CD4-positive, alpha-beta T cell treated with Interleukin-15 for 1 hour (primary cell): ENCODE measurements at places on chromosomes 16 and 17.

DNA sequence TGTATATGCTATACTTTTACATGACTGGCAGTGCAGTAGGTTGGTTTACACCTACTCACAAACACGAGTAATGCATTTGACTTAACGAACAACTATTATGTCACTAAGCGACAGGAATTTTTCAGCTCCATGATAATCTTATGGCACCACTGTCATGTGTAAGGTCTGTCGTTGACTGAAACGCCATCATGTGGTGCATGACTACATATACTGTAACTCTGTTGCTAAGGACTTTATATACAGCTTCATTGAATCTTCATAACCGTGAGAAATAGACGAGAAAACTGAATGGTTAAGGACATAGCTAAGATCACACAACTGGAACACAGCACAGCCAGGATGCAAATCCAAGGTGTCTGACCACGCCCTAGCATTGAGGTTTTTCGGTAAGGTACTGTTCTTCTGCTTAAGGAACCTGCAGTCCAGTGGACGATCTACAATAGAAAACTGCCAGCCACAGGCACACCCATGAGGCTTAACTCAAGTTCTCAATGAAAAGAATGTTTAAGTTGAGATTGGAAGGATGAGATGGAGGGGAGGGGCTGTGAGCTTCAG, 3.3 kb downstream of the CFAP20 start:
- no peak for DNase-seq

- no peak for DNase-seq
These were observed 59.6 kb upstream of the ADCY9 start for GRCh38 chr16:4175849-4176248.

DNA sequence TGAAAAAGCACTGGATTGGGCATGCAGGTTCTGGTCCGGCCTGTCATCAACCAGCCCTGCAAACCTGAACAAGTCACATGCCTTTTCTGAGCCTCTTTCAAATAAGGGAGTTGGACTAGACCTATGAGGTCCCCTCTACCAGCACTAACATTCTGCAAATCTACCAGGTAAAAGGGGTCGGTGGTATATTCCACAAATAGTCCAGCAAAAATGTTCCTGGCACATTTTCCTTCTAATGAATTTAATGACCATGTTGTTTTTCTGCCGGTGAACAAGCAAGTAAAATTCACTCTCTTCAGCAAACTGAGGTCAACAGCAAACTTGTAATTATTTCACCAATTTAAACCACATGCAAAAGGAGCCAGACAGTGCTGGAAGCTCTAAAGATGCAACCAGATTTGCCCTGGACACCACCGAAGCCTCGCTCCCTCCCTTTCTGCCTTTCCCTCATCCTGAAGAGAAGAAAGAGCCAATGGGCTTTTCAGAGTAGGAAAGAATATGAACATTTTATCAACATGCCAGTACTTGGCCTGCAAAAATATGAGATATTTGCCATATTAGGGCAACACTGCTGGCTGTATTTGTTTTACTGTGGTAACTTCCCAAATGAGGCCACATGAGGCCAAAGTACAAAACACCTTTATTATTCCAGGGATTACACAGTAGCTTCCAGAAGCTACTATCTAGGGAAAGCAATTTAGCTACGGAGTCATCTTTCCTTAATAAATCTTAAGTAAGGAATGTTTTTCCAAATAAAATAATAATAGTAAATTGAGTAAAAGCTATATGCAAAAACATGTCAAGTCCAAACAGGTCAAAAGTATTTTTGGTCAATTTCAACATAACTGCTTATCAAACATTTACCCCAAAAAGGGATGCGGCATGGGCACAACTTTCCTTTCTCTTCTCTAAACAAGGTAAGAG, 45.0 kb downstream of the USP31 start:
- no peak for DNase-seq

- DNase-seq: no peak
These were observed 52.3 kb upstream of the MRTFB start for GRCh38 chr16:14018851-14019250.

DNA sequence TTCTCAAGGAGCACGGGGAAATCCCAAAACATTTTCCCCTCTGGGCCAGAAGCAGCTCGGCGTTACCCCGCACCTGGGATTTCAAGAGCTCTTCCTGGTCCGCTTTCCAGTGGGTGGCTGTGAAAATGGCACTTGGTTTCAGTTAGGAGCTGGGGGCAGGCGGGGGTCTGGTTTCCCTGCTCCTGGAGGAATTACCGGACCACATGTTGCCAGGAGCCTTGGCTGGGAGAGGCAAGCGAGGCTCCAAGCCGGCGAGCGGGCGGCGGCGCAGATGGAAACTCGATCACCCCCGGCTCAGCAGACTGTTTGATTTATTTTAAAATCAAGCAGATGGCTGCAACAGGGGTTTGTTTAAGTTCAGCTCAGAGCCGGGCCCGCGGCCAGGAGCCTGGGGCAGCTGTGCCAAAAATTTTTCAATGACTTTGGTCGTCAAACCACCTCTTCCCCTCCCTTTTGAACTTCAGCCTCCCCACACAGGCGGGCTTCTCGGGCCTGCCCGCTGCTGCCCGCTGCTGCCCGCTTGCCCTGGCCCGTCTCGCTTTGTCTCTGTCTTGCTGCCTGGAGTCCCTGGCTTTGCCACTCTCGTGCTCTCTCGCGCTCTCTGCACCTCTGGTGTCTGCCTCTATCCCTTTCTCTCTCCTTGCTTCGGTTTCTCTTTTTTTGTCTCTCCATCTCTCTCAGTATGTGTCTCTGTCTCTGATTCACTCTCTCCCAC, 108.0 kb upstream of the CIBAR2 start:
- no peak for DNase-seq

GRCh38 chr16:57889960-57890751, 80.8 kb downstream of the CNGB1 start:
- no peak for DNase-seq

- no peak for DNase-seq
These were observed 17.3 kb downstream of the XYLT1 start for GRCh38 chr16:17453364-17454038.

DNA sequence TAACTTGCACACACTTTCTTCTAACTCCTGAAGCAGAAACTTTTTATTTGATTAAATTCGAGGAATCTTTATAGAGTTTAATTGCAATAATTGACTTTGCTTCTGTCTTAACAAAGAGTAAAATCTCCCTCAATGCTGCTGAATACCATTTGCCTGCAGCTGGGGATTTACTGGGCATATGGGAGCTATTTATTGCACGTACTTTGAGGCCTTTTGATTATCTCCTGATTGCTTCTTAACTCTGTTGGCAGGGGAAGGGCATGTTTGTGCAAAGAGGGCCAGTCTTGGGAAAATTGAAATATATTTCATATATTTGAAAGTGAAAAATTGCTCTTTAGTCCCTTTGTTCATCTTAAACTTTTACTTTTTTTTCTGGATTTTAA, 156.8 kb upstream of the CHMP6 start:
- DNase-seq: no peak

- DNase-seq: no peak
These were observed 1.1 kb upstream of the GIT1 start for GRCh38 chr17:29590411-29591145.

- no peak for DNase-seq
These were observed 11.3 kb downstream of the MCRIP1 start for GRCh38 chr17:81821603-81822311.

GRCh38 chr17:78753316-78754250, 28.5 kb downstream of the CYTH1 start:
- DNase-seq: peak; percentile 69

- no peak for DNase-seq
These were observed 6.1 kb upstream of the KRT31 start for GRCh38 chr17:41403404-41404023.

- DNase-seq: no peak
These were observed 151.9 kb upstream of the GSE1 start for GRCh38 chr16:85461022-85461813.

- DNase-seq: peak; percentile 2
These were observed 356.8 kb downstream of the SEC14L1 start for GRCh38 chr17:77497578-77497934.

DNA sequence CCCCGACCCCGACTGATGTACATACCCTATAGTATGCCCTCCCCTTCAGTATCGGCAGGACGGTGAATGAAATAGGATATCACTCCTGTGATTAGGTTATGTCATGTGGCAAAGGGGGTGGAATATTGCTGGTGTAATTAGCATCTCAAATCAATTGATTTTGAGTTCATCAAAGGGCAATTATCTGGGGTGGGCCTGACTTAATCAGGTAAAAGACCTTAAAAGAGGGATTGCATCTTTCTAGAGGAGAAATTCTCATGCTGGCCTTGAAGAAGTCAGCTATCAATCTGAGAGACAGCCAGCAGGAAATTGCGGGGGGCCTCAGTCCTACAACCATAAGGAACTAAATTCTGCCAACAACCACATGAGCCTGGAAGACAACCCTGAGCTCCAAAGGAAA, 10.3 kb downstream of the TRIM25 start:
- no peak for DNase-seq

GRCh38 chr17:20225162-20226115, 216.3 kb downstream of the SPECC1 start:
- DNase-seq: no peak

DNA sequence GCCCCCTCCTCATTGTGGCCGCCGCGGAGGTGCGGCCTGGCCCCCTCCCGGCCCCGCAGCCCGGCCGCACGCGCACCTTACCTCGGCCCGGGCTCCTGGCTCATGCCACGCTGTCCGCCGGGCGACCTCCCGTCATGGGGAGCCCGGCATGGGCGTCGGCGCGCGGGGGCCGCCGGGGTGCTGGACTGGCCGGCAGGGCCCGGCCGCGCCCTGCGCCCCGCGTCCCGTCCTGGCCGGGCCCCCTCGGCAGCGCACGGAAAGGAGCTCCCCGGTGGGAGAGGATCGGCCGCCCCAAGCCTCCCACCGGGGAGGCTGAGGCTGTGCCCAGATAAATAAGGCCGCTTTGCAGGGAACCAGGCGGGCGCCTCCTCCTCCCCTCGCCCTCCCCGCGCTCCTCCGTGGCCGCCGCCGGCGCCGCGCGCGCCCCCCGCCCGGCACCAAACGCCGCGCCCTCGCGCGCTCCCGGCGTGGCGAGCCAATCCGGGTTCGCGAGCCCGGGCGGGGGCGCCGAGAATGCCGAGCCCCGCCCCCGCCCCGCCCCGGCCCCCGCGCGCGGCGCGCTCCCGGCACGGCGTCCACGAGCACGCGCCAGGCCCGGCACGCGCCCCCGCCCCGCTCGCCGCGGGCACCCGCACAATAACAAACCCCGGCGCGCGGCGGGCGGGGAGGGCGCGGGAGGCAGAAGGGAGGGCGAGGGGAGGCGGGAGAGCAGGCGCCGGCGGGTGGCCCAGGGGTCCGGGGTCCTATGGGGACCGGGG, at the start of gene FBXL16:
Gene FBXL16 (minus strand): TSS at position 371 of the 758 bp plus-strand sequence. CDS start 8,396 bp downstream, outside the sequence.
- no peak for DNase-seq

- DNase-seq: no peak
These were observed 18.4 kb downstream of the MIEF2 start for GRCh38 chr17:18278867-18279266.

GRCh38 chr16:73049091-73049490, 1.2 kb upstream of the ZFHX3 start:
- no peak for DNase-seq

DNA sequence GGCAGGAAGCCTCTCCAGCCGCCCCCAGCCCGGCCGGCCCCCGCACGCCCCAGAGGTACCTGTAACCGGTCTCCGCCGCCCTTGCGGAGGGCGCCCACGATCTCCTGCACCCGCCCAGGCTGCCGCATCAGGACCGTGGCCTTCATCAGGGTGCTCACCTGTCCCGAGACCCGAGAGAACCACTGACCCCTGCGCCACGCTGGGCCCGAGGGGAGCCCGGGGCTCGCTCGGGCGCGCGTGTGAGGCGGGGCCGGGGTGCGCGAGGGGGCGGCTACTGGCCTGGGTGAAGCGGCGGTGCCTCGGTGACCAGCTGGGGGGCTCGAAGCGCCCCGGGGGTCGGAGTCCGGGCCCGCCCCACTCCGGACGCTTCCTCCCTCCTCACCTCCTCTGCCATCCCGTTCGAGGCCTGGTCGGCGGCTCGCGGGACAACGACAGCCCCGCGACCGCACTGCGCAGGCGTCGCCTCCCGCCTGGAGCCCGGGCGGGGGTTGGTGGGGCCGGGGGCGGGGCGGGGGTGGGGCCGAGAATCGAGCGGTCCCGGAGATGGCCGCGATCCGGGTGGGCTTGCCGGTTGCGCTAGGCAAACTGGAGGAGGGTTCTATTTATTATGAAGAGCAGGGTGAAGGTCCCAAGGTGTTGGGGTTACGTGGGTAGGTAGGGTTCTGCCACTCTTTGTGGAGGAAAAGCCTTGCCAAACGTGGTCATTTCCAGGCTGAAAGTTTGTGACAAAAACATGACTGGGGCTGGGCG, at the start of gene NT5C3B:
Gene NT5C3B (minus strand): TSS at position 433 of the 750 bp plus-strand sequence. CDS start 39 bp downstream, at position 394.
- DNase-seq: peak; percentile 55

DNA sequence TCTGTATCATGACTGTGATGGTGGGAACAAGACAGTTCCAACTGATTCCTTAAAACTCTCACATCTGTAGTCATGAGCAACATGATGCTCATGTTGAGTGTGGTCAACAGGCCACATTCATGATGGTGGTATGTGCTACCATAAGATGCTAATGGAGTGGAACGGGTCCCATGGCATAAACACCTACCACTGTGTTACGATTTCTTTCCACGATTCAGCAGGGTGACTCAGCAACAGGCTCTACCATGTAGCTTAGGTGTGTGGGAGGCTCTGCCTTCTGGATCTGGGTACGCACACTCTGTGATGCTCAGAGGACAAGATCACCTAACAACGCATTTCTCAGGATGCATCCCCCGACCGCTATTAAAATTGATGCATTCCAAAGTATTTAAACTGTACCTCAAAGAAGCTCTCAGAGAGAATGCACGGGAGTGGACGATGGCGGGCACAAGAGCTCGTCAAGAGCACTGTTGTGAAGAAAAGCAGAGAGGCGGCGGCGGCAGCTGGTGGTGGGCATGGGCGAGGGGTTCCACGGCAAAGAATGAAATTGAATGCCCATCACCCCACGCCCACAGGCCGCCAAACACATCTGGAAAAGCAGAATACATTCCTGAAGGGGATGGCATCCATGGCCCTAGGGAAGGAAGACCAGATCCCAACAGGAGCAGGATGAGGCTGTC, 133.3 kb downstream of the ZNF778 start:
- no peak for DNase-seq

DNA sequence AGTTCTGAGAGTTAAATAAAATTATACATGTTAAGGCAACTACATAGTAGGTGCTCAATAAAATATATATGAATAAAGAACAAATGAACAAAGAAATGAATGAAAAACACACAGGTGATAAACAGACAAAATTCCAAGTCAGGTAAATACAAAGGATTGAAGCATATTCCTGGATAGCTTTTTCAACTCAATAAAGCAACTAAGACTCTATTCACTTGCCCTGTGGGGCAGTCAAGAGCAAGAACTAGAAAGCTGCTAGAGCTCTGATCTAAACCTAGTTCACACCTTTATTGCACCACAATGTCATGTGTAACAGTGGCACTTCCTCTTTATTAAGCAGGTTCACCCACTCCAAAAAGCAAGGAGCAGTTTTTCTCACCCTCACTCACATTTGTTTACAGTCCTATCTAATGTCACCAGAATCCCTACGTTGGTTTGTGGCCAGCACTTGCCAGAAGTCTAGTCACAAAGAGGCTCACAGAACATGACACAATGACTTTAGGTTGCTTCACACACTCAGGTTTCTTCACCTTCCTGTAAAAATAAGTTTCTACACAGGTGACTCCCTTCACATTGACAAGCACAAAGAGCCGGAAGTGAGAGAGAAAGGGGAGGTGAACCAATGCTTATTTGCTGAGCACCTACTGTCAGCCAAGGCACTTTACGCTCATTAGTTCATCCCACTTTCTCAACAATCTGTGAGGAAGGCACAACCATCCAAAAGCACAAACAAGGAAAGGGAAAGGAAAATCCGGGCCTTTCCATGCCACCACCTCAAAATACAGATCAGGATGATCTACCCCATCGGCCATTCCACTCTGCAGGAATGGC, 70.8 kb downstream of the XPO6 start:
- DNase-seq: peak; percentile 85

GRCh38 chr17:5896215-5896614, 174.0 kb upstream of the WSCD1 start:
- no peak for DNase-seq
